Fibroblast of pulmonary artery (primary cell): ENCODE measurements at places on chromosomes 16 and 17.

DNA sequence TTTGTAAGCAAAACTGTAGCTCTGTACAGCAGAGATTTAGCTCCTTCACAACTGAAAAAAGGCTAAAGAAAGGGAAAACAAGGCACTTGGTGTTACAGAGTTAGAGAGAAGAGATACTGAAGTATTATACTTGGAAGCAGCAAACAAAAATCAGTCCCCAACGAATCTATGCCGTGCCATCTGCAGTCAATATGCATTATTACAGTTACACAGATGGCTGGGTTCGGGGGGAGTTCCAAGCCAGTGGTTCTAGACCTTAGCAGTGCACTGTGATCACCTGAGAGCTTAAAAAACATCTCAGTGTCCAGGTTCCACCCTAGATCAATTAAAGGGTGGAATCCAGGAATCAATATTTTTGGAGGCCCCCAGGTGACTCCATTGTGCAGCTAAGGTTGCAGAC lies 489.9 kb downstream of the SHISA9 start:
- no peak for DNase-seq

DNA sequence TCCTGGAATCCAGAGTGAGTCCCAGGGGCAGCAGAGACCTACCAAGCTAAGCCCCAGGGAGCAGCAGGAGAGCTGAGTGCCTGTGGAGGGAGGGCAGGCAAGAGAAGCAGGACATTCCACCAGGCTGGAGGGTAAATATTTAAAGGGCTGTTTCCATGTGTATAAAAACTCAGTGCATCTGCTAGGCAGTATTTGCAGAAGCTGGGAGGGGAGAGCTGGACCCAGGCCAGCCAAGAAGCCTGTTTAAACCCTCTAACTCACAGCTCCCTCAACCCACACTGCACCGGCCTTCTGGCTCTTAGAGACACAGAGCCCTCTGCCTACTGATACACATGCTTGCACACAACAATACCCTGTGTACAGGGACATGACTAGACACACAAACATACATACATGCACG lies 22.5 kb upstream of the TMEM132E start:
- no peak for DNase-seq

GRCh38 chr17:77916703-77917481 lies 41.6 kb upstream of the TNRC6C start:
- DNase-seq = no peak

- no peak for DNase-seq
Observed at GRCh38 chr17:19345486-19346350, 16.8 kb downstream of the B9D1 start.

DNA sequence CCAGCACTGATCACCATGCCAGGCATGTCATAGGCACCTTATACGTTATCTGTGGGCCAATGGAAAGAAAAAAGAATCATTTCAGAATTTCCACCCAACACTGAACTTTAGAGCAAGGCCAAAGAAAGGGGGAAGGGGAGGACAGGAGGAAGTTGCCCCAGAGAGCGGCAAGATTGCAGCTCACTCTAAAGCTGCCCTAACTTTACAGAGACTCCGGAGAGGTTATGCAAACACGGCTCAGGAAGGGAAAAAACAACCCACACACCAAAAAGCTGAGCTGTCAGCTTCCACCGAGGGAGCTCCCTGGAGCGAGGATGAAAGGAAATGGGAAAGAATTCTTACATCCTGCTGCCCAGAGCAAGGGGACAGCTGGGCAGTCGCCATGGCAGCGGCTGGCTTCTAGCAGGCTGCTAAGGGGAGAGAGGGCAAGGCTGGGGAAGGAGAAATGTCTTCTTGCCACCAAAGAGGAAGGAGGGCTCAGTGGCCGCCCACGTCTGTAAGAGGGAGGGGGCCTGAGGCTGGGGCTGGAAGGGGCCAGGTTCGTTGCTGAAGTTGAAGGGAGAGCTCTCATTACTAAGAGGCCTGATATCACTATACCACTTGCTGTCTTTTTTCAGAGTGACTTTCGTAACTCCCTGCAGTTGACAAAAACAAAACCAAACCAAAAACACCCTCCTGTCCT lies 18.2 kb downstream of the COTL1 start:
- DNase-seq = peak; percentile 93

- peak; percentile 92 for DNase-seq
Observed at GRCh38 chr16:85126705-85127378, 14.6 kb upstream of the CIBAR2 start.

GRCh38 chr17:42373896-42374295 lies 14.3 kb downstream of the STAT3 start:
- no peak for DNase-seq
